ENCODE measurements at places on chromosomes 2 and 18.

GRCh38 chr2:88896971-88897370, 205.5 kb downstream of the RPIA start:
- DNase-seq: no peak

DNA sequence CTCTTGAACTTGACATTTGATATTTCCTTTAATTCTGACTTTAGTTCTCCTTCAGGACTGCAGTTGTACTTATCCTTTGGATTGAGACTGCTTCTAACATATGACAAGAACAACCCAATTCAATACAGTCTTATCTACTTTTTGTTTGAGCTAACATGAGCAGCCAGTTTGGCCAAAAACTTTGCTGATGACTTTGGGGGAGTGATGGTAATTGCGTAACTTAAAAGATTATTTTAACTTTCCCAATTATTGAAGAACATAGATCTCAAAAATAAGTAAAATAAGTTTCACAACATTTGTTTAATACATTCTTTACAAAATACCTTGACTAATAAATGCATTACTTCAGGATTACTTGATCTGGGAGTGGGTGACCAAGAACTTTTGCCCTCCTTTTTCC, 1311.1 kb upstream of the NRXN1 start:
- no peak for DNase-seq

GRCh38 chr2:150141226-150142001, 346.1 kb downstream of the RND3 start:
- no peak for DNase-seq

DNA sequence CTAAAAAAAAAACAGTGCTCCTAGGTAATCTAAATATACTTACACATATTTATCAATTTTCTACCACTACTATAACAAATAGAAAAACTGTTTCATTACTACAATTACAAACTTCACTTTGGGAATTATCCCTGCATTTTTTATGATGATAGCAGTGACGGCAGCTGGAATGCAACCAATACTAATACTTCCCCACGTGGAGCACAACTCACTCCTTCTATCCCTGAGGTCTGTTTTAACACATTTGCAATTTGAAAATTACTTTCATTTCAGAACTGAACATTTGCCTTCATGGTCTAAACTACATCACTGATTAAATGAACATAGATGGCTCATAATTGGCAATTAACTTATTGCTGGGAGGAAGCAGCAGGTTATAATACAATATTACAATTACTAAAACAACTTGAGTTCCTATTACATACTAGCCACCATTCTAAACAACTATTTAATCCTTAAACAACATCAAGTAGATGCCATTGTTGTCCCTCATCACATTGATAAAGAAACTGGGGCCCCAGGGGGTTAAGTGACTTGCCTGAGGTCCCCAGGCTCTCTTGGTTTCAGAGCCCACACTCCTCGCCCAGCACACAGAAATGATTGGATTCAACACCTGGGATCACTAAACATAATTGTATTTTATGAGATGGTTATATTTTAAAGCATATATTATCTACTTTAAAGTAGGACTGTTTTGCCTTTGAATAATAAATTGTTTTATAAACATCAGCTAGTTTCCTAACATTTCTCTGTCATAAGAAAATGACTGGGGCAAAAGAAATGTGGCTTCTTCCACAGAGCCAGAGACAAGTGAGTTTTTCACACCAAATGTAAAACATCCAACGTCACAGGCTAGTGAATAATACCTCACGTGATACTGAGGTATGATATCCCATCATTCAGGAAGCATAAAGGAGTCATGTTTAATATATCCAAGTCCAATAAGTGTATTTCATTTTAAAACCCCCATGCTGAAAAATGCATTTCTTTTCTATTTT, 6.2 kb downstream of the COLEC12 start:
- DNase-seq: no peak

- DNase-seq: no peak
Observed at GRCh38 chr2:124180635-124181034, 155.5 kb downstream of the CNTNAP5 start.

DNA sequence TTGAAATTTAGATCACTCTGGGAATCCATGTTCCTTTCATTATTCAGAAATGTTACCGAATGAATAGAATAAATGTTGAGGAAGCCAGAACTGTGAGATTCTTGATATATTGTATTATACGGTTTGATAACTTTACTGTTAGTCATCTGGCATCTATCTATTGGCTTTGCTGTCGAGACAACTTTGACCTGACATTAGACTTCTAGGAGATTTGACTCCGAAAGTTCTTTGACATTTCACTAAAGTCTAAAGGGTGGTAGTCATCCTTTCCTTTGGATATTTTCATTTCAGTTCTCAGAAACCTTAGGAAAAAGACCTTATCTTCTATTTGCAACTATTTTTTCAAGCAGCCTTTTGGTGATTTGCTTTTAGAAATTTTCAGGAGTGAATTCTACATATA, 1.9 kb downstream of the BMPR2 start:
- DNase-seq: no peak

DNA sequence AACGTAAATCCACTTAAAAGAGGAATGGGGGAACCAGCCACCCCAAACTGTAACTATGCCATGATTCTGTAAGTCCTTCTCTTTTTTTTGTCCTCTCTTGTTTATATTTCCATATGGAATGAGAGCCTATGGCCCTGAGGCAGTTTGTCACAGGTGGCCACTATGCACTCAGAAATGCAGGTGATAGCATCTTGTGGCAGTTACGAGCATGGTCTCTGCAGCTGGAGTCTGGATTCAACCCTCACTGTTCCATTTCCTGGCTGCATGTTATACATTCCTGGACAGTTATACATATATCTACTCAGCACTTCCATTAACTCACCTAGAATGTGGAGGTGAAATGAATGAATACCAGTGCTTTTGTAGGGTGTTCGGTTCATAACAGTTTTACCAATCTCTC, 291.5 kb upstream of the FANCL start:
- no peak for DNase-seq

Measured in CD4-positive, alpha-beta T cell (primary cell).